ENCODE measurements at places on chromosomes 2 and 18.

DNA sequence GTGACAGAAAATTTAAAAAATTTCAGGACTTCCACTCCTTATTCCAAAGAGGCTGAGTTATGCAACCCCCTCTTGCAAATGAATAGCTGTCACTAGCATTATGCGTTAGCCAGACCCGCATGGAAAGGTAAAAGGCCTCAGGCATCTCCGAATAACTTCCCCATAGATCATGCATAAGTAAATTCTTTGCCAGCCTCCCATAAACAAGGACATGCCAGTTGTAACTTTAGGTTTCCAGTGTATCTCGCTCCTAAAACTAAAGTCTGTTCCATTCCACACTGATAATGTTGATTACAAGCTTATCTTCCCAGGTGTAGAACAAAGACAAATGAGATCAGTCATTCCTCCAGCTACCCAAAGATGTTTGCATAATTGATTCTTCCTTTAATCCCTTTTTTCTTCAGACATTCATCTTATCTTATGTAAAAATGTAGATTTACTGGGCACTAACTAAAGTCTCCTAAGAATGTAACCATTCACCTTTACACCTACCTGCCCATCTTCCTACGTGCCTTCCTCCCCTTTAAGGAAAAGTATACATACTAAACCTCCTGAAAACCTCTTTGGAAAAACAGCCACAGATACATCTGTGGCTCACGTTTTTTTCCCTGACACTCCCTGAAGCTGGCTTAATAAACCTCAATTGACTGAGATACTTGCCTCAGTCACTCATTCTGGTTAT is 13.6 kb upstream of the NFU1 start:
- DNase-seq: no peak

DNA sequence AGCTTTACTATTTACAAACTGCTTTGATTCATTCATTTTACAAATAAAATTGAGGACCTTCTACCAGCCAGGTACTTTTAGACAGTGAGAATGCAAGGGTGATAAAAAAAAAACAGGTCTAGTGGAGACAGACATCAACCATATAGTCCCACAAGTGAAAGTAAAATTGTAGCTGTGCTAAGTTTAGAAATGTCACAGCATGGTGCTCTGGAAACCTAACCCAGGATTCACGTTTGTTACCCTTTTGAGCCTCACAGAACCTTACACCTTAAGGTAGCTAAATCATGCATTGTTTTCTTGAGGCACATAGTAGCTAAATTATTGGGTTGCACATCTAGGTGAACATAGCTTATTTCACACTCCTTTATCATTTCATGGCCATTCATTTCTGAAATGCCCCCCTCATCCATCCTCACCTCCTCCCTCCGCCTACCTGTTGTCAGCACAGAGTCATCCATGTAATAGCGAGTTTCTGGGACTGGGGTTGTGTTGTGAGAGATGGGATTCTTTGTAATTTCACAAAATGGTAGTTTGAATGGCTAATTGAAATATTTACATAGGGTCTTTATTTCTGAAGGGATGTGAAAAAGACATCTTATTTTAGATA is 7.1 kb downstream of the MTA3 start:
- no peak for DNase-seq

DNA sequence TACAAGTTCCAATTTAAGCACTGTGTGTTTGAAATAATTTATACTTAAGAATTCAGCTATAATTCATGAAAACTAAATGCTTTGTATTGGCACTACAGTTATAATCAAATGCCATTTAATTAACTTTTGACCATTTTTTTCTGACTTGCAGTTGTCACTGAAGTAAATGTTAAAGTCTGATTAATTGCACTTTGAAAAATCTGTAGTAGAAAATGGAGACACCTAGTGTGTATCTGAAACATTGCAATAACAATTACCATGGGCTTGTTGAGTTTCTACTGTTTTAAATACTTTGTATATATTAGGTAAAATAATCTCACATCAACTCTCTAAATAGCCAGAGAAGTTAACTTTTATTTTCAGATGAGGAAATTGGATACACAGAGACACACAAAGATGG is 458.6 kb upstream of the FSIP2 start:
- DNase-seq: peak; percentile 30

GRCh38 chr2:73006969-73007710 is 64.4 kb downstream of the SFXN5 start:
- no peak for DNase-seq

DNA sequence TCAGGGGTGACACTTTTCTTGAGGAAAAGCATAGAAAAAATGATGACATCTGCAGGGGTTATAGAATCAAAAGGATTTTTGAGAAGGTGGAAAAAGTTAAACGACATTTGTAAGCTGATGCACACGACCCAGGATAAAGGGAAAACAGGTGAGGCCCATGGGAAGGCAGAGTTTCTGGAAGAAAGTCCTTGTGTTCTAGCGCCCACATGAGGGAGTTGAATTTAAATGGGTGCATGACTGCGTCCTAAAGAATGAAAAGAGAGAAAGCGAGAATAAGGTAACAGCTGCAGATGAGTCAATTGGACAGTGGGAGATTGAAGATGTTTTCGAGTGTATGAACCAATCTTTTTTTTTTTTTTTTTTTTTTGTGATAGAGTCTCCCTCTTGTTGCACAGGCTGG is 158.1 kb downstream of the GALR1 start:
- DNase-seq: peak; percentile 12

Measured in MCF 10A (cell line).